GM23248 (cell line): ENCODE measurements at places on chromosomes 2 and 18. TPM values are rescaled to one million over a fixed set of nuclear protein-coding genes. Genes with fewer than 3 reads are reported as not detected.

DNA sequence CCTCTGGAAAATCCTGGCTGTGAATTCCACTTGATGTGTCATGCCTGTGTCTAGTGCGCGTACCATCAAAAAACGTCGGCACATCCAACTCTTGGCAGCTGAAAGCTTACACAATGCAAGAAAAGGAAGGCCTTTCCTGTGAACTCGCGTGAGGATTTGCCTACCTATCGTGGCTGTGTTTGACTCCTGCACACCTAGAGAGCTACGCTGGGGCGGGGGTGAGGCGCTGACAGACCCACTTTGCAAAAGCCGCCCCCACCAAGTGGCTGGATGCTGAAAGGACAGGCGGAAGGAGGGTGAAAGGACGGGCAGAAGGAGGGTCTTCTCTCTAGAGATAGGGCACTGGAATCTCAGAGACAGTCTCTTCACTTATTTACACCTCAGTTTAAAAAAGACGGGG, 270.1 kb downstream of the EIPR1 start:
- no peak for DNase-seq
- H3K27ac ChIP-seq: no peak overlapping the region
- H3K27me3 ChIP-seq: no peaks in the 10 kb centered on the region

DNA sequence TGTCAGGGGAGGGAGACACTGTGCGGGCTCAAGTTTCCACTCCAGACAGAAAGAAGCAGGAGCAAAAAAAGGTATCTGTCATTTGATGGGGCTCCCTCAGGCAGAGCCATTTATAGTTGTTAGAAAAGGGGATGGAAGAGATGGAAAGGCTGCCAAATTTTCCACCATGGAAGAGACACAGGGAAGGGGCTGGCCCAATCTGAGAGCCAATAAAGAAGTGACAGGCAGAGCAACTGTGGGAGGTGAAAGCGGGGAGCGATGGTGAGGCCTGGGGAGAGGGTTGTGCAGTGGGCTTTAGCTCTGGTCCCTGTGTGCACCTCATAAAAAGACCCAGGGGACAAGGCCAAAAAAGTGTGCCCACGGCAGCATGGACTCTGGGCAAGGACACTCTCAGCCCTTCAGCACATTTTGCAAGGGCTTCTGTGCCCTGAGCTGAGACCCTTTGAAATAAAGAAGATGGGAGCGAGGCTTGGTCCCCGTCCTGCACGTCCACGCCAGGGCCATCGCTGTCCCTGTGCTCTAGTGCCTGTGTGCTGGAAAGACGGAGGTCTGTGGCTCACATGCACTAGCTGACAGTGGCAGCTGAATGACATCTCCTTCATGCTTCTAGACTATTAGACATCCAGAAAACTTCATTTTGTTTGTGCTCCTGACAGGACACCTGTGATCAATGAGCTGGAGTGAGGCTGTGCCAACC, 456.7 kb upstream of the HS6ST1 start:
- no peaks in the 10 kb centered on the region for H3K4me1 ChIP-seq
- DNase-seq: no peak
- H3K27me3 ChIP-seq: peaks cover 8% of the 10 kb centered on the region; the same call in 1 of the 2 replicates
- no peaks in the 10 kb centered on the region for H3K36me3 ChIP-seq

DNA sequence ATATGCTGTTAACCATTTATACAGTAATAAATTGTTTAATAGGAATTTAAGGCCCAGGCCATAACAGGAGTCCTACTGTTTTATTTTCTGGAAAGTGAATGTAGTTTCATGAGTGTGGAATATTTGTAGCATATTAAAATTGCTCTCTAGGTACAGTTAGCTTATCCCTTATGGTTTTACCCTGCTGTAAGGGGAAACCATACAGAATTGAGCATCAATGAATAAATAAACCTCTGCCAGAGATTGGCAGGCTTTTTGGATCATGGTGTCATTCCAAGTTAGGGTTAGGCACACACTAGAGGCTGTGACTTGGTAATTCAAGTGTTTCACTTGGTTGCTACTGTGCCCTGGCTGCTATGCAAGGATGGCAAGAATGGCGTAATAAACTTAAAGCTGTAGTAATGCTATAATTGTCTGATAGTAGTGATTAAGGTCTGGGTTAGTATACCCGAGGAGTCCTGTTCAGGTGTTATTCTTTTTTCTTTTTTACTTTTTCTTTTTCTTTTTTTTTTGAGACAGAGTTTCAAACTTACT, 30.4 kb downstream of the BMPR2 start:
- H3K27me3 ChIP-seq: no peaks in the 10 kb centered on the region
- H3K4me1 ChIP-seq: no peaks in the 10 kb centered on the region
- peak; percentile 25 for DNase-seq
- no peak overlapping the region for H3K27ac ChIP-seq
- no peak overlapping the region for H3K4me3 ChIP-seq
- no peaks in the 10 kb centered on the region for H3K36me3 ChIP-seq

DNA sequence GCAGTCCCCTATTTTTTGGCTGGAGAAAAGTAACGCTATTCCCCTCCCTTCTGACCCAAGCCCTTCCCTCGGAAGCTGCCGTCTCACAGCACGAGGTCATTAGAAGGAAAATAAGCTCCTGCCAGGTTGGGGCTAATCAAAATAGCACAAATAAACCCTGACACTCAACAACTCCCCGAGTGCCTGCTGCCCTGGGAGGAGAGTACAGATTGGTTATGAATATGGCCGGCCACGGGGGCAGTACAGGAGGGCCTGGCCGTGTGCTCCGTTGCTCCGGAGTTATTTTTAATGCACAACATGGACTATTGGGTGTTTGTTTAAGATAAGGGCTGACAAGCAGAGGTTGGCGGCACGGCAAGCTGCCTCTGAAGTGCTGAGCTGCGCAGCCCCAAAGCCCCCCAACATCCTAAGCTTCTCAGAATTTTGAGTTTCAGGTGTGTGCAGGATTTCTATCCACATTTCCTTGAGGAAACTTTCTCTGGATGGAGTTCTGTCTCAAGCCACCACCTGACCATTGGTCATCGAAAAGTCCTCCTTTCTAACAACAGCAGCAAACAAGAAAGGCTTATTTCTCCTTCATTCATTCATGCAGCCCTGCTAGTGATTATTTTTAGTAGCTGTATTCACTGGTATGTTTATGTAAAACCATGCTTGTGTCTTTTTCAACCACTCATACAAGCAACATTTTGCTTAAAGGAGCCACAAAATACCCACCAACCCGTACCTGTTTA, 58.7 kb downstream of the PAX3 start:
- no peak for DNase-seq
- no peaks in the 10 kb centered on the region for H3K36me3 ChIP-seq
- H3K4me3 ChIP-seq: no peak overlapping the region
- H3K4me1 ChIP-seq: no peaks in the 10 kb centered on the region
- peaks cover 21% of the 10 kb centered on the region for H3K27me3 ChIP-seq
- H3K27ac ChIP-seq: no peak overlapping the region

DNA sequence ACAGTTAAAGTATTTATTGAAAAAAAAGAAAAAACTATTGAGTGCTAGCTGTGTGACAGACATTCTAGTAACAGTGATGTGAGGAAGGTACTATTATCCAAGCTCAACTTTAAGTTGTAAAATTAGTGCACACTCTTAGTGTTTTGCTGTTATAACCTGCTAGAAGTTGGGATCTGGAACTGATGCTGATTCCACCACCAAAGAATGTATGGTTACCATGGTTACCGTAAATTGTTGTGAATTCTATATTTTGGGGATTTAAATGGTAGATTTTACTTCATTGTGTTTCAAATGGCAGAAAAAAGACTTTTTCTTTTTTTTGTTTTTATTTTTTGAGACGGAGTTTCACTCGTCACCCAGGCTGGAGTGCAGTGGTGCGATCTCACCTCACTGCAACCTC, 5.3 kb downstream of the AGFG1 start:
- no peaks in the 10 kb centered on the region; the same call in 1 of the 2 replicates for H3K36me3 ChIP-seq
- peak overlapping the region; percentile 19; the same call in 1 of the 2 replicates for H3K27ac ChIP-seq
- peak; percentile 48 for DNase-seq

- DNase-seq: no peak
- no peaks in the 10 kb centered on the region for H3K36me3 ChIP-seq
- no peaks in the 10 kb centered on the region for H3K27me3 ChIP-seq
- no peak overlapping the region for H3K27ac ChIP-seq
- no peaks in the 10 kb centered on the region for H3K4me1 ChIP-seq
Observed at GRCh38 chr2:55061523-55062344, 11.5 kb upstream of the RTN4 start.

- H3K4me1 ChIP-seq: peaks cover 18% of the 10 kb centered on the region
- H3K27me3 ChIP-seq: no peaks in the 10 kb centered on the region
- no peaks in the 10 kb centered on the region for H3K36me3 ChIP-seq
- peak overlapping the region; percentile 61 for H3K4me3 ChIP-seq
Observed at GRCh38 chr2:45860136-45861121, 209.0 kb downstream of the PRKCE start.

DNA sequence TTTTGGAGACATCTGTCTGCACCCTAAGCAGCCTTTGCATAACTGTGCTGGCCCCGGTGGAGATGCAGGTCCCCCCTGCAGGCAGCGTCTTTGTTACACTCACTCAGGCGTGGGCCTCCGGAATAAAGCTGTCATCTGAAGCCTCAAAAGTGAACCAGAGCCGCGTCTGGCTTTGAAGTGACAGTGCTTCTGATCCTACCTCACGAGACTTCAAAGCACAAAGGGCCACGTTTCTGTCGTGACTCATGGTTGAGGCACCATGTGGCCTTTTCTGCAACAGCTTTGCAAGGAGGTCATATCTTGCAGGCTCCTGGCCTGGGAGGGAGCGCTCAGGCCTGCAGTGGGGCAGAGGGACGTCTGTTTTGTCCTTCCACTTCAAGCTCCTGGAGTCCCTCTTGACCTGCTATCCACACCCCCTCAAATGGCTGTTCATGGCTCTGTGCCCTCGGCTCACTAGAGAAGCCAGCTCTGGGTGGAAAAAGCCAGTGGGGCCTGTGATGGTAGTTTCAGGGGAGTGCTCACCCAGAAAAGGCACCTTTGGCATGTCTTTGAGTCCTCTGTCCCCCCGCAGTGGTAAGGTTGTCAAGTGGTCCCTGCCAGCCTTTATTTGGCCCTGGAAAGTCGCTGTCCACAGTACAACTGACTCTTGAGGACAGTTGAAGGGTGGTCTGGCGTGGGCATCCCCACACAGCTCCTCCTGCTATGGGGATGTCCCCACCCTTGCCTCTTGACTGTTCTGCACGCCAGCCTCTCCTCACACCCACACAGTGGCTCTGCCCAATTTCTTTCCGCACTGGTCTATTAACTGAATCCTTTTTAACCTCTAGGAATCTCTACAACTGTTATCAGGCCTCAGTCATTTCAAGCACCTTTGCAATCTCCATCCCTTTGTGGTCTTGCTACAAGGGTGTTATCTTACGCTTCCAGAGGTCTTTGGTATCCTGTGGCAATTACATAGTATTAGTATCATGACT, 19.3 kb downstream of the GPR55 start:
- H3K4me1 ChIP-seq: peaks cover 9% of the 10 kb centered on the region; the same call in 1 of the 2 replicates
- no peaks in the 10 kb centered on the region for H3K36me3 ChIP-seq
- H3K27me3 ChIP-seq: no peaks in the 10 kb centered on the region
- peak; percentile 44 for DNase-seq
- no peak overlapping the region for H3K4me3 ChIP-seq

DNA sequence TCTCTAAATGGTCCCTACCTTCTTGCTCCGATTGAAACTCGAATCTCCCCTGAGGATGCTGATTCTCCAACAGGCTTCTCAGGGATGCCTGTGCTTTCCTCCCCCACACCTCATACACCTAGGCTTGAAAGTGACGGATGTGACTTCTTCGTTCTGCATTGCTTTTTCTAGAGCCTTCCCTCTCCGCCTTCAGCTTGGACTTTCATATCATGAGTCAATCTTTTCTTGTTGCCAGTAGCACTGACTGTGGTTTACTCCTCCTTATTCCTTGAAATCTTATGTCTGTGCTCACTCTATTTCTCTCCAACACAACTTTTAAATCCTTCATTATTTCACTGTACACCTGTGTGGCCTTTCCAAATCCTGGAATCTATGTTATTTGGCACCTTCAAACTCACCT, 451.4 kb downstream of the TMX3 start:
- no peaks in the 10 kb centered on the region for H3K36me3 ChIP-seq
- peak overlapping the region; percentile 46; the same call in 1 of the 2 replicates for H3K4me3 ChIP-seq
- DNase-seq: peak; percentile 77
- H3K4me1 ChIP-seq: peaks cover 47% of the 10 kb centered on the region
- H3K27ac ChIP-seq: peak overlapping the region; percentile 79

DNA sequence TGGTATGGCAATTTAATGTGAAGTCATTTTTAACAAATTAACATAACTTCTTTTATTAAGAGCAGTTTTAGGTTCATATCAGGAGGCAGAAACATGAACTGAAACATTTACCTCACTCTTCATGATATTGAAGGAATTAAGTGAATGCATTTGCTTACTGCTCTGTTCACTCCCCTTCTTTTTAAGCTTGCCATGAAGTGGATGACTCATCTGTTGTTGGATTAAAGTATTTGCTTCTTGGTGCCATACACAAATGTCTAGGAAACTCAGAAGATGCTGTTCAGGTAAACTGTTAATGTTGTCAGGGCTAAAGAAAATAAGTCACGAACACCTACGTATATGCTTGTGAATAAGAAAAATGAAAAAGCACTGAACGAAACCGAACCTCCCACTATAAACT, 10.2 kb upstream of the CABYR start:
- no peak overlapping the region for H3K4me3 ChIP-seq
- H3K4me1 ChIP-seq: peaks cover 9% of the 10 kb centered on the region
- H3K27ac ChIP-seq: no peak overlapping the region
- DNase-seq: peak; percentile 14

DNA sequence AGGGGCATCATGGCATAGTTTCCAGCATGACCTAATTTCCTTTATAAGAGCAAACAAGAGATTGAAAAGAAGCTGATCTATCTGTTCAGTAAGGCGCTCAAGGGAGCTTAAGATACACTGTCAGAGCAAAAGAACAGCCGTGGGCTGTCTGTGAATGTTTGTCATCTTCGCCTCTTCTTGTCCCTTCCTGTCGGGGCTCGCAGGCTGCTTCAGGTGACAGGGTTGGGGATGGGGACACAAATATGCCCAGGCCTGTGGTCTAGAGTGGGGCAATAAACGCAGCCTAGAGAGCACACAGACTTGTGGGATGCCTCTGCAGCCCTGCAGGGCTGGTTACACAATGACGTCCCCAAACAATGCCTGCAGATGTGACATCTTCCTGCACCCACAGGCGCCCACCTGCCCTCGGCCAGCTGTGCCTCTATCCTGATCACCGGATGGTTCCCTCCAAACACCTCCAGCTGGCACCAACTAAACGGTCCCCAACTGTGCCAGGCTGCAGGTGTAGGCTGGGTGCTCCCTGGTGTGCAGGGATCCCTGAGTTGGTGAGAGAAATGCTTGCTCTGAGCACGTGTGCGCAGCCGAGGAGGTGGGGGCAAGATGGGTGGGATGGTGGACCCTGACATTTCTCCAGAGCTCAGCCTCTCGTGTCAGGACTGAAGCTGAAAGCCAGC, 72.8 kb downstream of the EDAR start:
- peaks cover 27% of the 10 kb centered on the region for H3K27me3 ChIP-seq
- no peaks in the 10 kb centered on the region for H3K4me1 ChIP-seq
- no peaks in the 10 kb centered on the region for H3K36me3 ChIP-seq
- no peak for DNase-seq
- H3K27ac ChIP-seq: no peak overlapping the region

TMEM37 gene
- 1.8 TPM in 1 of 2 replicates, not detected in the other for total RNA-seq
